ENCODE measurements at places on chromosomes 6 and 20. TPM values are rescaled to one million over a fixed set of nuclear protein-coding genes. Genes with fewer than 3 reads are reported as not detected.

PHACTR1 gene
- 5.9 TPM for total RNA-seq

LAMA4 gene
- 7.7 TPM for total RNA-seq

PGC gene
- not detected for total RNA-seq

RIPOR3 gene
- 10.8 TPM for total RNA-seq

VGLL2 gene
- total RNA-seq, result not detected

ARFGEF3 gene
- 0.20 TPM for total RNA-seq

ZBP1 gene
- not detected for total RNA-seq

ILRUN gene
- total RNA-seq, result 36.8 TPM

PGM3 gene
- total RNA-seq, result 66.7 TPM

NKX2-2 gene
- not detected for total RNA-seq

CCDC170 gene
- not detected for total RNA-seq

ALDH5A1 gene
- total RNA-seq, result 0.68 TPM

TCF21 gene
- total RNA-seq, result not detected

EMILIN3 gene
- total RNA-seq, result 0.12 TPM

ANKRD66 gene
- total RNA-seq, result not detected

C6orf163 gene
- total RNA-seq, result 0.29 TPM

HS3ST5 gene
- not detected for total RNA-seq

CASP8AP2 gene
- total RNA-seq, result 17.8 TPM
